ENCODE measurements at places on chromosomes 7 and 10.

DNA sequence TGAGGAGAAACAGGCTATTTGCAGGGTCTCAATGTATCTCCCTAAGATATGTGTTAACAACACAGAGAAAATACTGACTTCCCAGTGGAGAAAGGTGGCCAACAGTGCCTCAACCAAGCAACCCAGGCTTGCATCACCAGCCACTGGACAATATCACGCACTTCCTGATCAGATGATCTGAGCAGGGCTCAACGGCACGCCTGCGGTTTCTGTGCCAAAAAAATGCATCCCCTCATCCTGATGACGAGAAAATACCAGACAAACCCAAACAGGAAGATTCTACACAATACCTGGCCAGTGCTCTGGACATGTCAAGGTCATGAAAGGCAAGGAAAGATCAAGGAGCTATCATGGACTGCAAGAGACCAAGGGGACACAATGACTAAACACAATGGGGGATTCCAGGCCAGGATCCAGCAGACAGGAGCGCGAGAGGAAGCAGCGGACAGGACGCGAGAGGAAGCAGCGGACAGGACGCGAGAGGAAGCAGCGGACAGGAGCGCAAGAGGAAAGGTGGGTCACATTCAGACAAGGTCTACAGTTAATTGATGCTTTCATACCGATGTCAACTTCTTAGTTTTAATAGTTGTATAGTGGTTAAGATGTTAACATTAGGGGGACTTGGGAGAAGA, 51.1 kb downstream of the GNA12 start:
- no peak for DNase-seq

DNA sequence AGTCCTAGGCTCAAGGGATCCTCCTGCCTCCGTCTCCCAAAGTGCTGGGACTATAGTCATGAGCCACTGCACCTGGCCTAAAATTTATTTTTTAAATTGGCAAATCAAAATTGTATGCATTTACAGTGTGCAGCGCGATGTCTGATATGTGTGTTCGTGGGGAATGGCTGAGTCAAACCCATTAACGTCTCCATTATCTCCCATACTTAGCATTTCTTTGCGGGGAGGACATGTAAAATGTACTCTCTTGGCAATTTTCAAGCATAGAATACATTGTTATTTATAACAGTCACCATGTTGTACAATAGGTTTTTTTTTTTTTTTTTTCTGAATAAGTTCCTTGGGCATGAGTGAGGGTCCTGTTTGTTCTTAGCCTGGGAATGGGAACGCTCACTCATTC, 3.8 kb downstream of the TMEM184A start:
- DNase-seq, result peak; percentile 53

GRCh38 chr7:149714910-149715471, 58.4 kb downstream of the ZNF467 start:
- DNase-seq, result no peak

DNA sequence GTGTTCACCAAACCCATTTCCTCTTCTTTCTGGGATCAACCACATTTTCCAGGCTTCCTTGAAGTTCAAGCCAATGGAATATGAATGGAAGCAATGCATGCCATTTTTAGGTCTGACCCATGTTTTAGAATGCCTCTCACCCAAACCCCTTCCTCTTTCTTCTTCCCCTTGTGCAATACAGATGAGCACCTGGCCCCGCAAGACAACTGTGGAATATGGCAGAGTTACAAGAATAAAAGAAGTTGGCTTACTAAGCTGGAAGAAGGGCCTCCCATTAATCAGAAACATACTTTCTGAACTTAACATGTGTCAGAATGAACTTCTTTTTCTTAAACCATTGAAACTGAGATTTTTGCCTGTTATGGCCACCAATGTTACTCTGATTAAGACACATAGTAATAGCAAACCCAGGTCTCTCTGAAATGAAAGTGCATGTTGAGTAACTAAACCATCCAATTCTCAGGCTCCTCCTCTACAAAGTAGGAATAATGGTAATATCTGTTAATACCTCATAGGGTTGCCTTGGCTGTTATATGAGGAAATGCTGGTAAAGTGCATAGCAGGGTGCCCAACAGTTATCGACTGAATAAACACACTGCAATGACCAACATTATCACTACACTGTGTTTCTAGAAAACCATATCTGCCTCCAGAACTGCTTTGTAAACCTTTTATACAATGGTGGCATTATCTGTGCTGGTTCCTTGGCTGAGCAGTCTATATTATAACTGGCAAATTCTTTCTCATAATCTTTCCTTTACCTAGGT, 382.2 kb upstream of the NRP1 start:
- peak; percentile 40 for DNase-seq

DNA sequence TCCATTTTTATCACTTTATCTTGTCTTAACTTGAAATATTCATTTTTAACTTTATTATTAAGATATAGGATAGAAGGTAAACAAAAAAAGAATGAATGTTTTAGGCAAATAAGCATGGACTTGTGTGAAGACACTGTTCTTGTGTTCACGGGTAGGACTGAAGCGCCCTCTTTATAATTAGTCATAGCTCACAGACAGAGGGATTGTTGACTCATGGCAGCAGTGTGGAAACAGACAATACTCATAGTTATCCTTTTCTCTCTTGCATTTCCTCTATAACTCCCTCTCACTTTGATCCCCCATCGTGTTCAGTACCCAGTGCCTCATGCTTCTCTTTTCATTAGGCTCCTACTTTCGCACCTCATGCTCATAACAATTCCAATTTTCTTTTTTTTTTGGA, 731.8 kb downstream of the PHTF2 start:
- peak; percentile 60 for DNase-seq

DNA sequence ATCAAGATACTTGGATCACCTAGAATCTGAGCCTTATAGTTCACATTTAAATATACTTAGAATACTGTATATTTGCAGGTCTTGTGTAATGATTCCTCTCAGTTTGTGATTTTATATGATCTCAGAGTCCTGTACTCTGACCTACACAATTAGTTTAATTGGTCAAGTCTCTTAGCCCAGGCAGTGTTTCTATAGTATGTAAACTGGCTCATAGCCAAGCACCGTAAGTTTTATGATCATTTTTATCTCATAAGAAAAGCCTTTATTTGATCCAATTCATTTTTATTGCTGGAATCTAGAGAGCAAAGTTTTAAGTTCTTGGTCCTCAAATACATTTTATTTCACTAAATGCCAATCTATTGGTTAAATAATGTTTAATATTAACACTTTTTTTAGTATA, 242.2 kb downstream of the MALRD1 start:
- DNase-seq, result no peak

DNA sequence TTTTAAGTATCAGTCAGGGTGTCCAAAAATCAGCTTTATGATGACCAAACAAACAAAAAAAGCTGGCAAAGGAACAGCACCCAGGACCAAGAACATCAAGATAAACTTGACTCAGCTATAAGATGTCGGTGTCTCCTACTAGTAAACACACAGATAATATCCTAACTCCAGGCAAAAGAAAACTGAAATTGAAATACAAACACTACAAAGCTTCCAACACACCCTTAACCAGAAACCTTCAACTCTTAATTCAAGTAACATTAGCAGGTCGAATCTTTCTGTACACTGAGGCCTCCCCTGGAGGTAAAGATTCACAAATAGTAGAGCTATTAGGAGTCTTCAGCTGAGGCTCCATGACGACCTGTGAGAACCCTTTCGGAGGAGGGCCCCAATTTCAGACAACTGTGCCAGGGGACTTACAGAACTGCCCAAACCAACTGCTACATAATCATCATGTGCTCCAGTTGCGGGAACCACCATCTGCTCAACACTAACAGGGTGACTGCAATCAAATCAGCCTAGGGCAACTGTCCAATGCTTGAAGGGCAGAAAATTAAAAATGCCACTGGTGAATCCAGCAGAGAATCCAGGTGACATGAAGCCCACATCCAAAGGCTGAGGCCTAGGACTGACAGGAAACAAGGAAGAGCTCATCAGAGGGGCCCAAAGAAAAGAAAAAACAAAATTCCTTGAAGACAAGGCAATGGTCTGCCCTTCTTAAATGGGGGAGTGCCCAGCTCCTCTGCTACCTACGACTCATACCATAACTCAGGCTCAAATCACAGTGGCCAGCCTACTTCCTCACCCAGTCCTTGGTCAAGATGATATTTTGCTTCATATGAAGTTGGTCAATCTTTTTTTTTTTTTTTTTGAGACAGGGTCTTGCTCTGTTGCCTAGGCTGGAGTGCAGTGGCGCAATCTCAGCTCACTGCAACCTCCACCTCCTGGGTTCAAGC, 20.0 kb downstream of the XPNPEP1 start:
- no peak for DNase-seq

DNA sequence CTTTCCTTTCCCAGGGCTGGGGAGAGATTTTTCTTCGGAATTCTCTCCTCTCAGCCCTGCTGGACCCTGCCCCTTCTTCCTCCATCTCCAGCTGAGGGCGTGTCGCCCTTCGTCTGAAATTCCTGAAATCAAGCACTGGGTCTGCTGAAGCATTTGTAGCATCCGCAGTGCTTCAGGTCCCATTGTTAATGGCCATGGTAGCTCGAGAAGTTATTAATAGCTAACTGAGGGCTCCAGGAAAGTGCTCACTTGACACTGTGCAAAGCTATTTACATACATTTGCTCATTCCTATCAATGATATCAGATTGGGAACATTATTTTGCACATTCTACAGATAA, 515 bp downstream of the FAM149B1 start:
- DNase-seq, result no peak

DNA sequence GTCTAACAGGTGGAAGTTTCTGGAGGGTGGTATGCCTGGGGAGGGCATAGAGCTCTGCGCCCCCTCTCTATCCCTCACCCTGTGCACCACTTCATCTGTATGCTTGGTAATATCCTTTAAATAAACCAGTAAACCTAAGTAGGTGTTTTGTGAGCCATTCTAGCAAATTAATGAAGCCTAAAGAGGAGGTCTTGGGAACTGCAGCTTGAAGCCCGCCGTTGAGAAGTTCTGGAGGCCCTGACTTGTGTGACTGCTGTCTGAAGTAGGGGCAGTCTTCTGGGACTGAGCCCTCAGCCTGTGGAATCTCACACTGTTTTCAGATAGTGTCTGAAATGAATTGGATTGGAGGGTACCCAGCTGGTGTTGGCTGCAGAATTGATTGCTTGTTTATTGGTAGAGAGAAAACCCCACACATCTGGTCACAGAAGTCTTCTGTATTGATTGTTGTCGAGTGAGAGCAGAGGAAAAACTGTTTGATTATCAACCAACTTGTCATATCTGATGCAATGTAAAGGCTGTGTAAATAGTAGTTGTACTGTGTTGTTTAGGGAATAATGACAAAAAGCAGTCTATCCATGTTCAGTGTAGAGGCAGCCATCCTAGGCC, 4.7 kb downstream of the CRCP start:
- DNase-seq, result no peak

DNA sequence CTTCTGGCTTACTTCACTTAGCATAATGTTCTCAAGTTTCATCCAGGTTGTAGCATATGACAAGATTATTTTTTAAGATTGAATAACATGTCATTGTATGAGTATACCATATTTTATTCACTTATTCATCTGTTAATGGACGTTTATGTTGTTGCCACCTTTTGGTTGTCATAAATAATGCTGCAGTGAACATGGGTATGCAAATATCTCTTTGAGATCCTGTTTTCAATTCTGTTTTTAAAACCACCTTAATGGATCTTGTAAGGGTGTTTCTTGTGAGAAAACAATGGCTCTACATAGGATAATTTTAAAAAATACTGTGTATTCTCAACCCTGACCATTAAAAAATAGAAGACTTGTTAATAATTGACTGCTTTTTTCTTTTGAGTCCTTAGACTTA, 290.7 kb upstream of the TMEM229A start:
- DNase-seq, result no peak

GRCh38 chr10:44322137-44322536, 62.8 kb downstream of the CXCL12 start:
- no peak for DNase-seq

GRCh38 chr10:1074052-1074747, 18.0 kb downstream of the WDR37 start:
- DNase-seq, result no peak

DNA sequence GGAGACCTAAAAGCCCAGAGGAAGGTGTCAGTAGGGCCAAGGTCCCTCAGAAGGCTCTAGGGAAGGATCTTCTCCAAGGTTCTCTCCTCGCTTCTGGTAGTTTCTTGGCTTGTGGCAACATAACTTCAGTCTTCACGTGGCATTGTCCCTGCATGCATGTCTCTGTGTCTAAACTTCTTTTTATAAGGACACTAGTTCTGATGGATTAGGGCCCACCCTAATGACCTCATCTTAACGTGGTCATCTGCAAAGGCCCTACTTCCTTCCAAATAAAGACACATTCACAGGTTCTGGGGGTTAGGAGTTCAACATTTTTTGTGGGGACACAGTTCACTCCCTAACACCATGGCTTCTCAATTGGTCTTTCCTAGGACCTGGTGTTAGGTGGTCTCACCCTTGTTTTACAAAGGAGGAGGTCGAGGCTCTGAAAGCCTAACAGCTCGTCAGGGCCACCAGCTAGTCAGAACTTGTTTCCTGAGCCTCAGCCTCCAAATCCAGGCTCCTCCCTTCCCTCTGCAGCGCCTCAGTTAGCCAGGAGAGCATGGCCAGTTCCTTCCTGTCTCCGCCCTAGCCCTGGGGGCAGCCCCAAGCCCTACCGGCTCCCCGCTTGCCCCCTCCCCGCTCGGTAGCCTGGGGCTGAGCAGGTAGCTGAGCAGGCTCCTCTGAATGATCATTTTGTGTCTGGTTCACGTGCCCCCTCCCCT, 109.7 kb upstream of the PPIF start:
- no peak for DNase-seq

DNA sequence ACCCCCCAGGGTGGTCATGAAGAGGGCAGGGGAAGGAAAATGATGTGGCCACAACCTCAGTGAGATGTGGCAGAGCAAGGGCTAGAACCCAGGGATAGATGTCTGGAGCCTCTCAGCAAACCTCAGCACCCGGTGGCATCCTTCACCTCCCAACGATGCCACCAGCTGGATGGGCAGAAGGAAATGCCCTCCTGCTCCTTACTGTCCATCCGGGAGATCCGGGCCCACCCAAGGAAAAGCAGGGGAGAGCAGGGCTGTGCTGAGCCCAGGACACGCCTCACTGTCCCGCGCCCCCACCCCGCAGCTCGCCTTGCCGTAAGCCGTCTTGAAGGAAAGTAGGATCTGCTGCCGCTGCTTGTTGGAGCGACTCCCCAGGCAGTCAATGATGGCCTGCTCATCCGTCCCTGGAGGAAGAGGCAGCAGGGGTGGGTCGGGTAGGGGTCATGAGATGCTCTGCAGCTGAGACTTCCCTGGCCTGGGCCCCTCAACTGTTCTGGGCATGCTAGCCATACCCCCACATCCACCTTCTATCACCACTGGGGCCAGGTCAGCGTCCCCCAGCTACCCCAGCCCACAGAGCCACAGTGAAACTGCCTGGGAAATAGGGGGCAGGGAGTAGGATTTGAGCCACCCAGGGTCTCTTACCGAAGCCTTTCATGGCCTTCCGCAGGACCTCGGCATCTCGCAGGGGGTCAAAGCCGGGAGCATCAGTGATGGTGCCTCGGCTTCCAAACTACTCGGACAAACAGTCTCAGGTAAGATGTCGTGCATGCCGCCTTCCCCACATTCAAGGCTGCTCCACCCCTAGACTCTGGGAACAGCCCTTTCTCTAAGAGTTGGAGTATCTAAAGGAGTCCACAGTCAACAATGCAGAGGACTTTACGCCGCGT, 34.3 kb downstream of the PLAC9 start:
- DNase-seq, result no peak

GRCh38 chr10:115866691-115867090, 406.3 kb downstream of the GFRA1 start:
- DNase-seq, result no peak

- DNase-seq, result no peak
These were observed 250.6 kb downstream of the KLF6 start for GRCh38 chr10:3534433-3534832.

- no peak for DNase-seq
These were observed 42.8 kb upstream of the SLC13A1 start for GRCh38 chr7:123242467-123243092.

GRCh38 chr10:100223879-100224278, 5.5 kb downstream of the CHUK start:
- no peak for DNase-seq
